Renal cortical epithelial cell (primary cell): ENCODE measurements at places on chromosomes 16 and 17. TPM values are rescaled to one million over a fixed set of nuclear protein-coding genes. Genes with fewer than 3 reads are reported as not detected.

DNA sequence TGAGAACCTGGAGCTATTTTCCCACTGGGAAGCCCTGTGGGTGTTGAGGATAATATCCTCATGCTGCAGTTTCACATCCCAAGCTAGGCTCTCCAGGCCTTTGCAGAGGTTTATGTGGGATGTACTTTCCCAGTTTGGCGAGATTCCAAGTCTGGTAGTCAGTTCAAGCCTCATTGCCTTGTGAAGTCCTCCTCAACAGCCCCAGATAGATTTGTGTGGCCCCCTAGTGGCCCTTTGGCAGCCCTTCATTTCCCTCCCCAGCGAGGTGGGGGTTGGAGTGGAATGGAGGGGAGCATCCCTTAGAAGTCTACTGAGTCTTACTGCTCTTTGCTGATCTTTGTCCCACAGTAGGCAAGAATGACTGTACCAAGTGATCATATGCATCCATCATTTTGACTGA lies 137.9 kb downstream of the CDH11 start:
- DNase-seq, result peak; percentile 45

DNA sequence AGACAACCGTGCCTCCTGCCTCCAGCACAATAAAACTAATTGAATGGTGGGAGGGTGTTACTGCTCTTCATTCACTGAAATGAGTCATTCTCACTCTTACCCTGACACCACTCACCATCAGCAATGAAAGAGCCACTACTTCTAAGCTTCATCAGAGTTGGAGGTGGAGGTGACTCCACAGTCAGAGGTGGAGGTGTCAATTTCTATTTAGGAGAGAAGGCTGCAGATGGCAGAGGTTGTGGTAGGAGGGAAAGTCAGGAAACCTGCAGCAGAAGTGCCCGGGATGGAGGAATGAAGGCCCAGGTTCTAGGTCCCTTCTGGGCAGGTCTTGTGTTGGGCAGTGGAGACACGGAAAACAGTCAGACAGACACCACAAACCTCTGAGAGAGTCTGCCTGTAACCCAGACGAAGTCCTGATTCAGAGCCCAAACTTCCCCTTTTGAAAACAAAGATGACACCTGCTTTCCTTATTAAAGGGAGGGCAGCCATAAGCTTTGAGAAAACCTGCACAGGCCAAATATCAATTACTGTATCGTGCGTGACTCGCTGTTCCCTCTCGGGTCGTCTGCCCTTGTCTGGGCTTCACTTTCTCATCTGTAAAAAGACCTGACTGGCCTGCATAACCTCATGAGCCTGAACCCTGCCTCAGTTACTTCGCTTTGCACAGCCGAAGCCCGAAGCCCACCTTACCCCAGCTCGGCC lies 668 bp downstream of the ATPAF2 start:
- DNase-seq, result peak; percentile 26

The TRAP1 gene
- total RNA-seq, result 54.2 and 57.1 TPM in 2 replicates

DNA sequence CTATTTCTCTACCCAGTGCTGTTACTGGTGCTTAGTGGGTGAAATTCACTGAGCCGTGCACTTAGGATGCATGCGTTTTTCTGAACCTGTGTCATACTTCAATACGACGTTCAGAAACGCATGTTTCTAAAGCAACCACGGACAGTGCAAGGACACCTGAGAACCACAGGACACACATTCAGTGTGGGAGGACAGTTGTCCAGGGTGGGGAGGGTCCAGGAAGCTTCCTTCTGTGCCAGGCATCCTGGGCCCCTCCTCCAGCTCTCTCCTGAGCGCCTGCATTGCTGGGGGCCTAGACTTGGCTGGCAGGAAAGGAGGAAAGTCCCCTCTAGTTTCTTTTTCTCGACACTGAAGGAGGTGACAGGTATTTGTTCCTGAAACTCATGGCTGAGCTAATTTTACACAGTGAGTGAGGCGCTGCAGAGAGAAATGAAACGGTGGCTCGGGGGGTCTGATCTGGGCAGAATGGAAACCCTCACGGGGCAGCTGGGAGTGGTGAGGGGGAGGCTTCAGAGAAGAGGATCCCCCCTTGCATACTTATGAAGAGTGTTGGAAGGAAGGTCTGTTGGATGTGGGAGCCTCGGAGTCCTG lies 89.9 kb downstream of the IRF8 start:
- DNase-seq, result no peak

The PRR35 gene
- total RNA-seq, result 0.05 TPM in 1 of 2 replicates, not detected in the other

DNA sequence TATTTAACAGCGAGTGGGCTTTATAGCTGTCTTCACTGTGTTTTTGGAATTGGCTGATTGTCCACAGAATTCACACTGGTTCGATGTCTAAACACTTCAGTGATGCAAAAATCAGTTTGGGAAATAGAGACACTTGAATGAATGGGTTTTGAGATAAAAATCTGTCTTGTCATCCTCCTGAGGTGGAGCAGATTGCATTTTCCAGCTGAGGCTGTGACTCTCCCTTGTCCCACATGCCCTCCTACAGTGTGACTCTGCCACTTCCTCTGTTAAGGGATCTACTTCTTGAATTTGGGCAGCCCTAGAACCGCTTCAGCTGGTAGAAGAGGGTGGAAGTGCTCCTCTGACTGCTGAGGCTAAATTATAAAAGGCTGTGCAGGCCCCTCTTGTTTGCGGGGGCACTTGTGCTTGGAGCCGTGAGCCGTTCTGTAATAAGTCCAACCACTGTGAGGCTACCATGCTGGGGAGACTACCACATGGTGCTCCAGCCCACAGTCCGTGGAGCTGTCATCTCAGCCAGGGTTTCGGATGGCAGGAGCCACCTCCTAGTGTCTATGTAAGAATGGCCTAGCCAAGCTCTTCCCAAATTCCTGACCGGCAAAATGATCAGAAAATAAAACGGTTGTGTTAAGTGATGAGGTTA lies 175.9 kb downstream of the SPECC1 start:
- no peak for DNase-seq

The CYBA gene
- total RNA-seq, result 594 and 1,266 TPM in 2 replicates

The ZPBP2 gene
- not detected in 2 replicates for total RNA-seq

GRCh38 chr17:15281909-15282308 lies 16.8 kb upstream of the PMP22 start:
- DNase-seq, result no peak

The TAC4 gene
- total RNA-seq, result not detected in 2 replicates

- peak; percentile 30 for DNase-seq
Observed at GRCh38 chr16:30041841-30042240, 10.8 kb upstream of the TLCD3B start.

DNA sequence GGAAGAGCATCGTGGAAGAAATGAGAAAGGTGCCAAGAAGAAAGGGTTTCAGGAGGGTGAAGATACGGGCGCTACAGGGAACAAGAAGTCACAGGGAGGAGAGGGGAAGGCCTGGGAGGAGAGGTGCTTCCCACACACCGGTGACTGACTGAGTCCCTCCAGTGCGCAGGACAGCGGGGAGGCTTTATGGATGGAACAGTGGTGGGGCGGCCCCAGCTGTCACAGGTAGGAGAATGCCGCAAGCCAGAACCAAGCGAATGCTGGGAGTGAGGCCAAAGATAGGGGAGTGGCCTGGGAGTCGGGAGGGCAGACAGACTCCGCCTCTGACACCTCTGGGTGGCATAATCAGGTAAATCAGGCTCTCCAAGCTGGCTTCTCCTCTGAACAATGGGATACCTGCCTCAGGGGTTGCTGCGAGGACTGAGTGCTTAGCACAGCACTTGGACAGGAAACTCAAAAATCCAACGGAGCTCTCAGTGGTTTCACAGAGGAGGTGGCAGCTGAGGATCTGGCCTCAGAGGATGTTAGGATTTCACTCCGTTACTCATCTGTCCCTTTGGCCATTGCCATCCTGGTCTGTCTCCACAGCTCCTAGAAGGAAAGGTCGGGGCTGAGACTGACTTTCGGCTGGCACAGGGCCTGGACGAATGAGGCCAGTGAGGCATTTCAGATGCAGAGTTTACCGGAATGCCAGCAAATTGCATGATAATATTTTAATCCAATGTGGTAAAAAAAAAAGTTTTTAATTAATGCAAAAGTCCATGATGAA lies 717 bp upstream of the CNP start:
- peak; percentile 65 for DNase-seq

DNA sequence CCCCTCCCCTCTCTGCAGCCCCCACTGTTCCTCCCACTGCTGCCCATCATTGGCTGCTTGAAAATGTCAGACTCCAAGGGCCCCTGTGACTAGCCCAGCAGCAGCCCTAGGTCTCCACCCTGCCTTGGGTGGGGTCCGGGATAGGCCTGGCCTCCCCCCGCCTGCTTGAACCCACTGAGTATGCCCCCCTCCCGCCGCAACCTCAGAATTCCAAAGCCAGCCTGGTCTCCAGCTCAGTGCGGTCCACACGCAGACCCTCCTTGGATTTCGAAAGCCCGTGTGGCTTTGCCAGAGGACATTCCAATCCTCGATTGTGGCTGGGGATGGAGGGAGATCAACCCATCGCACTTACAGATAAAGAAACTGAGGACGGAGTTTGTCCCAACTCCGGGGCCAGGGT lies 6.4 kb downstream of the DPEP1 start:
- DNase-seq, result no peak

DNA sequence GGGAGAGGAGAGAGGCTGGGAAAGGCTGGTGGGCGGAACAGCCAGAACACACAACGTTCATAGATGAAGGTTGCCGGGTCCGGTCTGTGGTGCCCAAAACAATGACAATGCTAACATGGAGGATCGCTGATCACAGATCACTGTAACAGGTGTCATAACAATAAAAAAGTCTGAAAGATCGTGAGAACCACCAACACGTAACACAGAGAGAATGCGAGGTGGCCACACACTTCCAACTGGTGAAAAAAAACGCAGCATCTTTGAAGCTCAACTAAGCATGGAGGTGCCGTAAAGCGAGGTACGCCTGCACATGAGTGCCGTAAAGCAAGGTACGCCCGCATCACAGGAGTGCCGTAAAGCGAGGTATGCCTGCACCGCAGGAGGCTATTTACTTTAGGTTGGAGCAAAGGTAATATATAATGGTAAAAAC lies 42.3 kb downstream of the ABR start:
- DNase-seq, result peak; percentile 33

The ITGB4 gene
- total RNA-seq, result 76.9 and 82.5 TPM in 2 replicates

The GRB7 gene
- 10.8 and 25.7 TPM in 2 replicates for total RNA-seq

The ADGRG3 gene
- total RNA-seq, result not detected in 2 replicates

The ADAM11 gene
- total RNA-seq, result under 0.01 and 0.20 TPM in 2 replicates

DNA sequence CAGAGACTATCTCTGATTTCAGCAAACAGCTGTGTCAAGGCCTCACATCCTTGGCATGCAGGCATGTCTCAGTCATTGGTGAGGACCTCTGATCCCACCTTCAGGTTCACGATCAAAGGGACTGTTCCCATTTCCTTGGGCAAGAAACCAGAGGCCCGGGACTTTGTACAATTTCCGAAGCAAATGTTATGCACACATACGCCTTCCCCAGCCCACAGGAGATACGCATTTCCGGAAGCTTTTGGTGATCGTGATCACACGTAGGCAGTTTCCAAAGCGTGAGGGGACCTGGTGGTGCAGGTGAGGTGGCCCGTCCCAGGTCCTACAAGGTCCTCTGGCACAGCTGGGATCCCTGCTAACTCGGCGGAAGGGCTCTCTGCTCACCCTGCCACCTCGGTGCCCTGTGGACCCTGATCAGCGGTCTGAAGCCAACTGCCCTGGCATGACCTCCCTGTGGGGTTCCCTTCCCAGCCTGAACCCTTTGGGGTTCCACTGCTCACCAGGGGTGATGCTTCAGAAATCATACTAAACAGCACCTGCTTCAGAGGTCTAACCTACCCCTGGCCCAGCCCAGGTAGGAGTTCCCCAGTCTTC lies 28.8 kb upstream of the KLHDC4 start:
- DNase-seq, result no peak
